ENCODE measurements at places on chromosomes 7 and 10.
A peak's percentile ranks its signal among the peaks of the same experiment; 100 is the strongest.

- no peak for DNase-seq
These were observed 9.5 kb downstream of the TACC2 start for GRCh38 chr10:121998462-121998861.

- no peak for DNase-seq
These were observed 220.7 kb downstream of the TNS3 start for GRCh38 chr7:47361236-47361635.

DNA sequence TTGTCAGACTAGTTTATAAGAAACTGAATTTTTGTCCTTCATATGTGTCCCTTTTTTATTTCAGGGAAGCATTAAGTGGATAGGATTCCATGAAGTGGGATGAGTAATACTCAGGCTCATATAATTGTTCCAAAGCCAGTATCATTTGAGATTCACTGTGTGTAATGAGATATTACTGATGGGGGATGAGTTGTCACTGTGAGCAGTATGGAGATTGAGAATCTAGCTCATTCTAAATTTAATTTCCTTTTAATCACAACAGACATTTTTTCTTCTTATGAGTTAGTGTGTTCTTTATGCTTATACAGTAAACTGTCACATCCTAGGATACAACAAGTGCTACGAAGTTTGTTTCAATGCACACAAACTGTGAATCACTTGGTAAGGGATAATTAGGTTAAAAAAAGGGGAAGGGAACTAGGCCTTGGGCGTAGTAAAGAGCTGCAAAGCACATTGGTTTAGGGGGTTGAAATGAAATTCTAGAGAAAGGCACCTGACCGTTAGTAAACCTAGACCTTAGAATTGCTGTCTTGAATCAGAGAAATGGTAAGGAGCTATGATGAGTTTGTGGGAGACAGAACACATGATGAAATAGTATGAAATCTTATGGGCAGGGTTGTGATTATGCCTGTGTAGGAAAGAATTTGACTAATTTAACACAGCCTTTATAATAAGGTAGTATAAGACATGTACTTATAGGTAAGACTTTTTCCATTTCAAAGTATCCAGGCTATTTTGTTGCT, 153.4 kb downstream of the MLLT10 start:
- DNase-seq = no peak

- DNase-seq = no peak
These were observed 719.8 kb downstream of the INHBA start for GRCh38 chr7:40983111-40983510.

GRCh38 chr7:29847496-29847895, 41.2 kb downstream of the WIPF3 start:
- no peak for DNase-seq

- DNase-seq = peak; percentile 88
These were observed 65.2 kb downstream of the AOAH start for GRCh38 chr7:36659172-36659516.

GRCh38 chr7:47026780-47027361, 555.0 kb downstream of the TNS3 start:
- DNase-seq = no peak

DNA sequence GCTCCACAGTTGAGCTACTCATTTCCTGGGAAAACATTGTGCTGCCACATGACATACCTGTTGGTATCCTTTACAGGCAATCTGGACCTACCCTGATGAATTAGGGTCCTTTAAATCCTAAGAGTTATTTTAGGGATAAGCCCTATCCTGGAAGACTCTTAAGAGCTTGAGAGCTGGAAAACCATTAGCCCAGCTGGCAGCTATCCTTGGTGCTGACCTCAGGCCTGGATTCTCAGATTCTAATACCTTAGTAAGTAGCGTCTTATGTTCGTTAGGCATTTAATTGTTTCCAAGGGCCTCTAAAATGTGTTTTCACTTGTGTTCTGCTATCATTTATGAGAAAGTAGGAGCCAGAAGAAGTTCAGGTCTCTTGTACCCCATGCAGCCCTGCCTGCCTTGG, 93.0 kb upstream of the SORCS3 start:
- DNase-seq = peak; percentile 56

- DNase-seq = no peak
These were observed 283.3 kb downstream of the RNLS start for GRCh38 chr10:88299787-88300186.

GRCh38 chr7:10789170-10789569, 184.5 kb upstream of the PHF14 start:
- DNase-seq = no peak

- DNase-seq = no peak
These were observed 82.9 kb upstream of the PDGFA start for GRCh38 chr7:602341-603141.

DNA sequence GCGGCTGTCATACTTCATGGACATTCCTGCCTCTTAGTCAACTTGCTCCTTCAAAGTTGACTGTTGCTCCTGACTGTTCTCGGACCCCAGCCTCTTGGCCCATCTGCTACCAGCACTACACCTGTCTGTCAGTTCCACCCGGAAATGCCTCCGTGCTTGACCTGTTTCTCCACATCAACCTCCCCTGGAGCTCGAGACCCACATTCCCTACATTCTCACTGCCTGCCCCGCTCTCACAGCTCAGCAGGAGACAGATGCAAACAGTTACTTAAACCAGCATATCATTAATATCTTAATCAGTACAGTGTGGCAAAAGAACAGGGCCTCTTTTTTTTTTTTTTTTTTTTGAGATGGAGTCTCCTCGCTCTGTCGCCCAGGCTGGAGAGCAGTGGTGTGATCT, 174.3 kb downstream of the NRP1 start:
- DNase-seq = peak; percentile 86

DNA sequence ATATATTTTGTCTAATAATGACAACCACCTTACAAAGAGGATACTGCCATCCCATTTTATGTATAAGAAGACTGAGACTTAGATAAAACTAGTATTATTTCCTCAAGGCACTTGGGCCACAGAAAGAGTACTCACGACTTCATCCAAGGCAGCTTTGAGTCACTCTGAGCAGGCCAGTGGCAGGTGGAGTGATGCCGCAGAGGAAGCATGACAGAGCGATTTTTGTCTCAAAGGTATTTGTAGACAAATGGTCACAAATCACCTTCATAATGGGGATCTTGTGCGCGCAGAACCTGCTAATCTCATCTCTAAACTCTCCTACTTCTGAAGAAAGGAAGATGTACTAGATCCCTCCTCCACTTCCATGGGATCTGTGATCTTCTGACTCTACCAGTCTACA, 113.2 kb upstream of the NAMPT start:
- DNase-seq = no peak

GRCh38 chr7:132685277-132685676, 109.0 kb upstream of the PLXNA4 start:
- DNase-seq = peak; percentile 19

GRCh38 chr7:42722716-42723115, 189.2 kb downstream of the C7orf25 start:
- DNase-seq = no peak

GRCh38 chr10:1465418-1465911, 271.9 kb downstream of the ADARB2 start:
- no peak for DNase-seq

DNA sequence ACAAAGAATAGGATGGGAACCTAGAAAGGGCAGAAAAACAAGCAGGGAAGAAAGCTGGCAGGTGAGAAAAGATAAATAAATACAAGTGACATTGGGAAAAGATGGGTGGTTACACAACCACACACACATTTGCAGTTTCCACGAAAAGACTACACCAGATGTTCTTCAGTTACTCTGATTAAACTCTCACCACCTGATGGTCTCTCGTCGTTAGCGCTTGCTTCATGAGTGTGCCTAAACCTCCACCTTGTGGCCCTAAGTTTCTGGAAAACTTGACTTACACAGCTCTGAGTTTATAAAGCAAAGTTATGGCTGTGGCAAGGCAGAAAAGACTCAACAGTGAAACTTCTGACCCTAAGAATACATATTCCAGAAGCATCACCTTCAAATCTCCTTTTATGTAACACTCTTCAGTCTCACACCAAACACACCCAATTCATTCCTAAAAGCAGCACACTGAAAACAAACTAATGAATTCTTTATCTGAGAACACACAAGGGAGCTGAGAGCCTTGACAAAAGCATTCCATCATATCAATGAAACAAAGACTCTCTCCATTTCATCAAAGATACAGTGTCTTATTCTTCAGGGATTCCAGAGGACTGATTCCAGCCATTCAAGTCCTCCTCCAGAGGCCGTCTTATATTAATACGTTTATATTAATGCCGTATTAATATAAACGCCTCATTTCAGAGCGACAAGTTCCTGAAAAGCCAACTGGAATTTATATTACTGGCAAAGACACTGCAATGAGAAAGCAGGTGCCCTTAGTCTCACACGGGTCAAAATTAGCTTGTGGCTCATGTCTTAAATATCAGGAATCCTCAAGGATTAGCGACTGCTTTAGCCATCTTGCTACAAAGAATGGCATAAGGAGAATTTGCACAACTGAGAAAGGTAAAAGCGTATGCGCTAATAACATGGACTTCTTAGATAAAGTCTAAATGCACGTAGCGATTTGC, 77.6 kb downstream of the RNF216 start:
- DNase-seq = no peak

- no peak for DNase-seq
These were observed 170.4 kb upstream of the THSD7A start for GRCh38 chr7:12002428-12002827.

DNA sequence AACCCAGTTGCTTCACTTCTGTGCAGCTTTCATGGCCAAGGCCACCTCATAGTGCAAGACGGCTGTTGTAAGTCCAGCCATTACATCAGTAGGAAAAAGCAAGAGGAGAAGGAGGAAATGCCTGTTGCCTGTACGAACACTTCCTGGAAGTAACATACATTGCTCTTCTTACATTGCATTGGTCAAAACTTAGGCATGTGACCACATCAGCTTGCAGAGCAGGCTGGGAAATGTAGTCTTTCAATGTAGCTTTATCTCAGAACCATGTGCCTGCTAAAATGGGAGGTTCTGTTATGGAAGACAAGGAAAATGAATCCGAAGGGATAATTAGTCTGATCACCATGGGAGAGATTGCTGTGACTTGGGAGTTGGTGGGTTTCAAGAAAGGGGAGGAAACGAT, 4.3 kb downstream of the SLC29A3 start:
- DNase-seq = peak; percentile 75

Measured in mesendoderm (in vitro differentiated cells).